KBM-7 (cell line): ENCODE measurements at places on chromosomes 5 and 9.

- no peak for DNase-seq
Measured at GRCh38 chr5:172700365-172701290, 59.6 kb downstream of the NEURL1B start.

DNA sequence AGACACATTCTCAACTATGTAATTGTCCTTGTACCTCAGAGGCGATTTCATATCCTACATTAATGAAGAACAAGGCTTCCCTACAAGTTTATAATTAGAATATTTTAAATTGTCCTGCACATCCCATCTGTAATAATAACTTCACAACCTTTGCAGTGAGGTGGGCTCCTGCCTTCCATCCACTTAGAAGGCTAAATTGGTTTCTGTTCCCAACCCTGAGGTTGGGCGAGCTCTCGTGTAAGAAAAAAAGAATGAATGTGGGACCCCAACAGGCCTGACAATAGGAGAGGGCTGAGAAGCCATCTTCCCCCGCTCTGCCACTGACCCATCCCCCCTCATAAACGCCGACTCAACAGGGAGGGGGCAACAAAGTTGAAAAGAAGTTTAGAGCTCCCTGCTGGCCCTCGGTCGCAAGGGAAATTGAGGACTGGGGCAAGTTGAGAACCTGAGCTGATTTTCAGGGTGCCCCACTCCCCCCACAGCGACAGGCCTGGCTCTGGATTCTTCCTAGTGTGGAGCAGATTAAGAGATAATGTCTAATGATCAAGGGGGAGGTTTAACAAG is 9.4 kb downstream of the BARHL1 start:
- DNase-seq: no peak

- DNase-seq: no peak
Measured at GRCh38 chr9:134484479-134484878, 157.1 kb upstream of the COL5A1 start.

DNA sequence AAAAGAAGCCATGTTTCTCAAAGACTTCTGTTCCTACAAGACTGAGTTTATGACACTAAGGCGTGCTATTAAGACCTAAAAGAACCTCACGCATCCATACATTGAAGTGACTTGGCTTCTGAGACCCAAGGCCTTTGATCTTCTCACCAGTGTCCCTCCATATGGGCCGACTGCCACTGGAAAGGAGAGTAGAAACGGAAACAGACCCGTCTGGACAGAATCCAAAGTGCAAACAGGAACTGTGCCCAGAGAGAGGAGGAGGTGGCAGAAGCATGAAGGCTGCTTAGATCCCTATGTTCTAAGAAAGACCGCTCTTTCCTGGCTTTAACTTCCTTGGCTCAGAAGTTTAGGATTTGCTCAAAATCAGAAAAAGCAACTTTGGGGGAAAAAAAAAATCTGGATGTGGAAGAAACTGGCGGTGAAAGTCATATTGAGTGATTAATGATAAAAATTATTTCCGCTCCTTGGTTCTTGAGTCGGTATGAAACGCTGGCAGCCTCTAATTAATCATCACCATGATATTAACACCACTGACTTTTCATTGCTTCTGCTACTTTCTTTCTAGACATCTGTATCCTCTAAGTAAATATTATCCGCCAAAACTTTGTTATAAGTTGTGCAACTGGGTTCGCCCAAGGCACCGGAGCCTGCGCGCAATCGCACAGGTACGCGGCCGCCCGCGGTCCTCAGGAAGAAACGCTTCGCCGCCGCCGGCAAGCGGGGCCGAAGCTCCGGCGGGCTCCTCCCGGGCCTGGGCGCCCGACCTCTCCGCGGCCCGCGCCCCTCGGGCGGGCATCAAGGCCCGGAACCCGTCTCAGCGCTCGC is 726 bp downstream of the DAP start:
- DNase-seq: peak; percentile 85

GRCh38 chr5:34749431-34749873 is 89.5 kb upstream of the TTC23L start:
- no peak for DNase-seq

DNA sequence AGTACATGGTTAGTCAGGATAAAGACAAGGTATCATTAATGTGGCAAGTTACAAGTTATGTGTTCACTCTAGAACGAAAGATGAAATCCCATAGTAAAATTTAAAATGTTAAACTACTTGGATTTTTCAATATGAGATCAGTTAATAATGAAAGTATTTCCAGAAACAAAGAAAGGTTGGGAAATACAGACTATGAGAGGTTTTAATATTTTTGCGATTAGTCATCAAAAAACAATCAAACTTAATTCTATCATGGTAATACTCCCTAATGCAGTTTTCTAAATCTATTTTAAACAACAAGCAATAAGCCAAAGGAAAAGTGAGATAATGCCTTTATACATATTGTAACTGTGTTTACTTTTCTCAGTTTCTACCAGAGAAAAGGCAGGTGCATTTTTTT is 10.6 kb downstream of the CDH12 start:
- no peak for DNase-seq

DNA sequence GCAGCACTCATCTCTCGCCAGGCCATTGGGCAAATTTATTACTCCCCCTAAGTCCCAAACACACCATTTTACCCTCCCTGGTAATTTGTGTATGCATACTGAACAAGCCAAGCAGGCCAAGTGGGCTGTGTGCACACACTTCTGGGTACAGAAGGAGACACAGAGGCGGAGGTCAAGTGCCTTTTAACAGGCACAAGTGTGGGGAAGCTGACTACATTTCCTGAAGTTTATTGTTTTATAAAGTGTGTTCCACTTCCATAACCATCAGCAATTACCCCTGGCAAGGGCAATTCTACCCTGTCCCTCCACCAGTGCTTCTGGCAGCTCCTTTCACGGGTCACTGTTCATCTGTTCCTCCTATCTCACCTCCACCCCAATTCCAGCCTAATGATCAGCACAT is 93.9 kb downstream of the SETX start:
- no peak for DNase-seq

DNA sequence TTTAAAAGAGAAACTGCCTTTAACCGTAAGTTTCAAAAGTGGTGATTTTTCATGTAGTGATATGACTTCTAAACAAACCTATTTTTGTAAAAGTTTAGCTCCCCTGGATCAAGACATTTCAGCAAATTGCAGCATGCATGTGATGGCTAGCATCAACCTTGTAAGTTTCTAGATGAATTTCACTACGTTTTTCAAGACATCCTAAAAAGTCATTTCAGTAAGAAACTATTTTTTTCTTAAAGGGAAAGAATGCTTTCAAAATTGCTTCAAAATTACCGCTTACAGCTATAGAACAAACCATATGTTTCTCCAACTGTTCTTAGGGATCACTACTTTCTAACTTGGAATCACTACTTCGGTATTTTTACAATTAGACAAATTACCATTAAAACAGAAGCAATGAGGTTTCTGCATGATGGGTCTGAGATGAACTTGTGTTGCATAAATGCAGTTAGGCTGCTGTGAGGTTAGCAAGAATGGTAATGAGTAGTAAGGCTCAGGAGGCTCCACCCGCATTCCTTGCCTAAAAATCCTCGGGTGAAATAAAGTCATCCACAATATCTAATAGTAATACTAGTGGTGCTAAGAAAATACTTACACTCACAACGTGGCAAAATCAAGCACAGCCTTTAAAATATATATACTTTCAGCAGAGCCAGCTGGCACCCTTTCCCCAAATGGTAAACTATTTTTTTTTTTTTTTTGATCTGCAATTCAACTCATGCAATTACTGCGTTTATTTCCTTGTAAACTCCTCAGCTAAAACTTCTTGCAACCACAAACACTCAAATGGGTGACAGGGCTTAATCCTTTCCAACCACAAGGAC is 53.8 kb downstream of the CDC14B start:
- DNase-seq: no peak

DNA sequence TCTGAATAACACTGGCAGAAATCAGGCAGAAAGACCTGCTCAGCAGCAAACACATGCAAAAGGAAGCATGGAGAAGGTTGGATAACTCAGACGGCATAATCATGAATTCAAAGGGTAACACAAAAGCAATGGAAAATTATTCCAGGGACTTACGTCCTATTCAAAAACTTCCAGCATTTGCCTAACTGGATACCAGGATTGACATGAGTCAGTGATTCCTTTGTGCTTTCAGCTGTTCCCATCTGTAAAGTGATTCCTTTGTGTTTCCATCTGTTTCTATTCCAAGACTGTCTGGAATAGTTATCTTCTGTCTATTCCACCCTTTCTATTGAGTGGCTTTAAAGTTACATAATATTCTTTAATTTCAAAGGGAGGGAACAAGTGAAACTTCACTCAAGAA is 1361.7 kb upstream of the CDH9 start:
- DNase-seq: no peak

DNA sequence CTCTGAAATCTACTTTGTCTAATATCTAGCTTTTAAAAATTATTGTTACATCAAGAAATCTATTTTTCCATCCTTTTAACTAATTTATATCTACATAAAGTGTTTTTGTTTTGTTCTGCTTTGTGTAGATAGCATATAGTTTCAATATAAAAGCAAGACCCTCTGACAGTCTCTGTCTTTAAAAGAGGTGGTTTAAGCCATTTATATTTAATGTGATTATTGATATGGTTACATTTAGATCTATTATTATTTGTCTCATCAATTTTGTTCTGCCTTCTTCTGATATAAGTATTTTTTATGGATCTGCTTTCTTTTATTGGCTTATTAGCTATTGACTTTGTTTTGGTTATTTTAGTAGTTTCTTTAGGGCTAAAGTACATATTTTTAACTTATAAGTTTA is 16.0 kb downstream of the HMGXB3 start:
- DNase-seq: no peak

- no peak for DNase-seq
Measured at GRCh38 chr5:134503937-134504437, 21.5 kb upstream of the JADE2 start.

- peak; percentile 49 for DNase-seq
Measured at GRCh38 chr9:38432922-38433510, 8.8 kb upstream of the IGFBPL1 start.

DNA sequence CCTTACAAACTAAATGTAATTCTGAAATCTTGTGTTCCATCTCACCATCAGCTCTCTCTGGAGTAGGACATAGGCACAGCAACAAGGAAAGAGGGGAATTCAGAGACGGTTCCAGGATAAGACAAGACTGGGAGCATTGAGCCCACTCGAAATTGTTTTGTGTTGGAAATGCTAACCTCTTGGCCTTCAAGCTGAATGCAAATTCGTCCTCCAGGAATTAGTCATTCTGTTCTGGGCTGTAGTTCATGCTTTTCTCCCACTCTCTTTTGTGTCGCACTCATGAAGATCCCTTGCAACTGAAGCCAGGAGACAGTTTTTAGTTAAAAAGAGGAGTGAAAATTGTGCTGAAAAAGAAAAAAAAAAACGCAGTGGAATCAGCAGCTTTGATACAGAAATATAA is 121.7 kb upstream of the SEMA6A start:
- DNase-seq: no peak

DNA sequence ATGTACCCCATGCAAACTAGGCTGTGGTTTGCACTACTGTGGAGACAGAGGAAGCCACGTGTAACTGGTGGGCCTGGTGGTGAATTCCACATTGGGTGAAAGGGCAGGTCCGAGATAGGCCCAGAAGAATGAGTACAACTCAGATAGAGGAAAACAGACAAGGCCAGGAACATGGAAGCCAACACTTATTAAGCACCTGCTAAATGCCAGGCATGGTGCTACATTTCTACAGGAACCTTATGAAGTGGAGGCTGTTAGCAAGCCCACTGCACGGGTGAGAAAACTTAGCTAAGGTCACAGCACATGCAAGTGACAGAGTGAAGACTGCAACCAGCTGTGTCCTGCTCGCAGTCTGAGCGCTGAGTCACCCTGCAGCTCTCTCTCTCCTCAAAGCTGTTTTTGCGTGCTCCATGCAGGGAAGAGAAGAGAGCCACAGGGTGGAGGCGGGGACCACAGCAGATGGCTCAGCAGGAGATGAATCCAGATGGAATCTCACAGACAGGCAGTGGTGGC is 65.5 kb upstream of the SPTLC1 start:
- peak; percentile 54 for DNase-seq

GRCh38 chr5:140348104-140348503 is 1.7 kb upstream of the HBEGF start:
- no peak for DNase-seq

DNA sequence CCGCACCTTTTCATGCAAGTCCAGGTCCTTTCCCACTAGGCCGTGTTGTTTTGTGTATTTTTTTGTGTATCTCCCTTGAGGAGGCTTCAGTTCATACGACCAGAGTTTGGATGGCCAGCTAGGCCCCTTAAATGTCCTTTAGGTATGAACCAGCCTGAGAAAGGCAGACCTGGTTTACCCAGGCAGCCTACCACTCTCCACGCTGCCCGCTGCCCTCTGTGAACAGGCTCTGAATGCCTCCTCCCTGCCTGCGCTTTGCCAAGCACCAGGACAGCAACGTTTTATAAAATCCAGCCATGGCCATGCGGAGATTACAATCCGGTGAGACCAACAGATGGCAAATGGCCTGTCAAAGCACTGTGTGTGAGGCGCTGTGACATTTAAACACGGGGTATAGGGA is 626 bp upstream of the CLTB start:
- DNase-seq: no peak

DNA sequence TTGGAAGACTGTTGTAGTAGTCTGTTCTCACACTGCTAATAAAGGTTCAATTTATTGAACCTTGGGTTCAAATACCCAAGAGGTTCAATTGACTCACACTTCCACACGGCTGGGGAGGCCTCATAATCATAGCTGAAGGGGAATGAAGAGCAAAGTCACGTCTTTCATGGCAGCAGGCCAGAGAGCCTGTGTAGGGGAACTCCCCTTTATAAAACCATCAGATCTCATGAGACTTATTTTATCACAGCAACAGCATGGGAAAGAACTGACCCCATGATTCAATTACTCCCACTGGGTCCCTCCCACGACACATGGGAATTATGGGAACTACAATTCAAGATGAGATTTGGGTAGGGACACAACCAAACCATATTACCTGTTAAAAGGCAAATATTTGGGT is 268.2 kb downstream of the TMEM167A start:
- no peak for DNase-seq
